ENCODE measurements at places on chromosomes 11 and 22.

DNA sequence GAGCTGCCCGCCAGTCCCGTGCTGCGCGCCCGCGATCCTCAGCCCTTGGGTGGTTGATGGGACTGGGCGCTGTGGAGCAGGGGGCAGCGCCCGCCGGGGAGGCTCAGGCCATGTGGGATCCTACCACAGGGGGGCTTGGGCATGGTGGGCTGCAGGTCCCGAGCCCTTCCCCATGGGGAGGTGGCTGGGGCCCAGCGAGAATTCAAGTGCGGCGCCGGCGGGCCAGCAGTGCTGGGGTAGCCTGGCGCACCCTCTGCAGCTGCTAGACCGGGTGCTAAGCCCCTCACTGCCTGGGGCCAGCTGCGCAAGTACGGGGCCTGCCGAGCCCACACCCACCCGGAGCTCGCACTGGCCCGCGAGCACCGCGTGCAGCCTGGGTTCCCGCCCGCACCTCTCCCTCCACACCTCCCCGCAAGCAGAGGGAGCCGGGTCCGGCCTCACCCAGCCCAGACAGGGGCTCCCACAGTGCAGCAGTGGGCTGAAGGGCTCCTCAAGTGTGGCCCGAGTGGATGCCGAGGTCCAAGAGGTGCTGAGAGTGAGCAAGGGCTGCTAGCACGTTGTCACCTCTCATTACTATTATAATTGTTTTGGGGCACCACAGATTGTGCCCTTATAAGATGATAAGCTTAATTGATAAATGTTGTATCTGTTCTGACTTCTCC lies 333.2 kb downstream of the CASP12 start:
- no peak for DNase-seq

DNA sequence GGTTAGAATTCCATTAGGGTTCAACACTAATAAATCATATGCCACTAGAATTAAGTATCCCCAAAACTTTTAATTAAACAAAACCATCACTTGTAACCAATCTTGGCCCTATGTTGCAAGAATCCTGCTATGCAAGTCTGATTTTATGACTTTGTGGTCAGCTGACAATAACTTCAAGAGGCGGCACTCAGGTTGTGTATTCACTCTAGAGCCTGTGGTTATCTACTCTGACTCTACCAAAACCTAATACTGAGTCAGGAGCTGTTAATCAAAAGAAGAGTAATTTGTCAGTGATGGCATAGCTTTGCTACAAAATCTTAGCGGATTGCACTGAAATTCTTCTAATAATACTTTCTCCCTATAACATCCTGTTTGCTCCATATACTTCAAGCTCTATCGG lies 253.7 kb downstream of the AASDHPPT start:
- DNase-seq, result no peak

GRCh38 chr11:67780056-67780455 lies 105.6 kb upstream of the ALDH3B2 start:
- DNase-seq, result no peak

DNA sequence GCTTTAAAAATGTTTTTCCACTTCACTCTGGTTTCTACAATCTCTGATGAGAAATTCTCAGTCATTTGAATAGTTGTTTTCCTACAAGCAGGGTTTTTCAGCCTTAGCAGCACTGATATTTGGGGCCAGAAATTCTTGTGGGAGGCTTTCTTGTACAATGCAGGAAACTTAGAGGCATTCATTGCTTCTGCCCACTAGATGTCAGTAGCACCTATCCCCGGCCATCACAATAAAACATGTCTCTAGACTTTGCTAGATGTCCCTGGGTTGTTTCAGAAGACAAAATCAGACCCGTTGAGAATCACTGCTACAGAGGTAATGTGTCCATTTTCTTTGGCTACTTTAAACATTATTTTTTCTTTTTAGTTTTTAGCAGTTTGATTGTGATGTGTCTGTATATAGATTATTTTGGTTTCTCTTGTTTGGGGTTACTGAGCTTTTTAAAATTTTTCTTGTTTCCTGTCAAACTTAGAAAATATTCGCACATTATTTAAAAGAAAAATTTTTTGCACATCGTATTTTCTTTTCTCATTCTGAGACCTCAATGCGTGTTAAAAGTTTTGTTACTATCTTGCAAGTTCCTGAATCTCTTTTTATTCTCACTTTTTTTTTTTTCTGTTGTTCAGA lies 60.8 kb upstream of the CCDC179 start:
- no peak for DNase-seq

DNA sequence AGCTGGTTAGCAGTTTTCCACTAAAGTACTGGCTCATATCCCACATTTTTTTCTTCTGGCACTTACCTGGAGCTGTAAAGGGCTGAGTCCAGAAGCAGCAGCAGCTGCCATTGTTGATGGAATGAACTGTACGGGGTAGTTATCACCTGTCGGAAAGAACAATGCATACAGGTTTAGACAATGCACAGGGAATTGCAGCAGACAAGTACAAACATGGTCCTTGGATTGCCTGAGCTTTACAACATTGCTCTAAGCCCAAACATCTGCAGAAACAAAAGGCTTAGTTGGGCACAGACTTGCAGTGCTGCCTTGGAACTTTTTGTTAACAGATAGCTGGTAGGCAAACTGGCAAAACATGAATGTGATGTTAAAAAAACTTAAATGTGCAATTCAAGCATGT lies 258.8 kb downstream of the SOX6 start:
- no peak for DNase-seq

GRCh38 chr11:40388097-40388818 lies 1071.2 kb downstream of the LRRC4C start:
- DNase-seq, result no peak

DNA sequence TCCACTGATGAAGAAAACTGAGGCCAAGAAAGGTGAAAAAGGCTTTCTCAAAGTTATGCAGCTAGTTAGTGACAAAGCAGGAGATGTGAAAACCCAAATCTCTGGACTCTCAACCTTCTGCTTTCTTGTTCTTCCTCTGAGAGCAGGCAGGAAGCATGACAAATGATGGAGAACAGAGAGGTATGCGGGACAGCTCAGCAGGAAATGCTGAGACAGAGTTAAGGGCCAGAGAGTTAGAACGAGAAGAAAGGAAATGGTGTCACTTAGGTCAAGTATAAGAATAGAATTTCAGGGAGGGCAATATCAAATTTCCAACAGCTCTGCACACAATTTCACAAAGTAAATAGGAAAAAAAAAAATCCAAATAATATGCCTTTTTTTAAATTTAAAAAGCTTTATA lies 67.6 kb upstream of the ARHGAP42 start:
- no peak for DNase-seq

DNA sequence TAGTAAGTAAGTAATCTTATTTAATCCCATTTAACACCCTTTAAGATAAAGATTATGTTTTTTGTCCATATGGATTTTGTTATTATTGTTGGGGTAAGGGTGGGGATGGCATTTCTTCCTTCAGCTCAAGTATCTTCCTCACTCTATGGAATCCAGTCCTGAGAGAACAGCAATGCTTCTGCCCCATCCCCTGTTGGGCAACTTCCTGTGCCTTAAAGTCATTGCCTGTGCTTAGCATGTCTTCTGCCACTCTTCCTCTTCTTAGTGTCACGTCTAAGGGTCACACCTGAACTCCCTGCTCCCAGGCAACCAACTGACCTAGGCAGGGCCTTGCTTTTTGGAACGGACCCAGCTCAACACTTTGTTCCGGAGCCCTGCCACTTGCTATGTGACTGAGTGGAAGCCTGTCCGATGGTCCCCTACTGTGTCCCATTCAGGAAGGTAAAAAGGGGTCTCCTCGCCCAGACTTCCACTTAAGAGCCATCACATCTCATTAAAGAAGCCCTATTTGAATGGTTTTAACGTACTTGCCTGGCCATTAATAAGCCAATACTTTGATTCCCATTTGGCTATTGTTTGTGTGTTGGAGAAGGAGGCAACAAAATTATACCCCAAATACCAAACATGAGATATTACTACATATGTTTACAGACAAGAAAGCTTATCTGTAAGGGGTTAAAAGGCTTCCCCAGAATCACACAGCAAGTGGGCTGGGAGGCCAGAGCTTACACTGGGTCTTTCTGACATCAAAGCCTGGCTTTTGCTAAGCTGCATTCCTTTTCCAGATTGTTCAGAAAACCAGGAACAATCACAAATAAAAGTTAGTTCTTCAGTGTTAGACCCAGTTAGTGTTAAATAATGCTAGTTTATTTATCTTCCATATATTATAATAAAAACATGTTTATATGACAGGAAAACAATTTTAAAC lies 59.2 kb downstream of the RAB38 start:
- no peak for DNase-seq

- DNase-seq, result no peak
Observed at GRCh38 chr11:108959105-108959761, 294.4 kb downstream of the DDX10 start.

GRCh38 chr11:65418431-65418680 lies 4.2 kb upstream of the NEAT1 start:
- DNase-seq, result no peak

- DNase-seq, result no peak
Observed at GRCh38 chr22:50698546-50698945, 25.9 kb downstream of the SHANK3 start.

DNA sequence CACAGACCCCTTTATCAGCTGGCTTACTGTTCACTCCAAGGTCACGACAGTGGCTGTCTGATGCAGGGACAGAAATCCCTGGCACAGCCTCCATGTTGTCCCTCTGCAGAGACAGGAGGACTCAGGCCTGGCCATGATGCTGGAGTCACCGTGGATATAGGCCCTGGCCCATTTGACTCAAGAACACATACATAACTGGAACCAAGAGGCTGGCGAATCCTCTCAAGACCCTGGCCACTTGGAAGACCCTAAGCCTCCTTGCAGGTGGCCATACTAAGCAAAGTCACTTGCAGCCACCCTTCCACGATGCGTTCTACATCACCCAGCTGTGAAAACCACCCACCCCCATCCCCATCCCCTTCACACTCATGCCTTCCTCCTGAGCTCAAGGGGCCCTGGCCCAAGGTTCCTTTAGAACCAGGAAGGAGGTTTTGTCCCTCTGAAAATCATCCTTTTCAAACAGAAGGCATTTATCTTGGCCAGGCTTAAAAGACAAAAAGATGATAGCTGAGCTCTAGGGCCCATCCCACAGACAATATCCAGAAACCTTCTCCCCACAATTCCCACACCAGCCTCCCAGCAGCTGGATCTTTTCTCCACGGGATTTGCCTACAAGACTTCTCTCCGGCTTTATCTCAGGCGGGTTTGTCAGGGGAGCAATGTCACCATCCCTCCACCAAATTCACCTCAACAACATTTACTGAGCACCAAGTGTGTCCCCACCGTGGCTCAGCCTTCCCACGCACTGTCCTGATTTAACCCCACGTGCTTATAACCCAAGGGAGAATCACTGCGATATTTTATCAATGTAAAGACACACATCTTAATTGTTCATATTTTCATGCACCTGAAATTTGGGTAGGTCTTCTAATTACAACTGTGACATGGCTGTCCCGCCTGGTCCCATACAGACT lies 123.4 kb upstream of the SERPIND1 start:
- DNase-seq, result no peak

GRCh38 chr11:58471892-58472291 lies 29.9 kb upstream of the OR5B12 start:
- DNase-seq, result no peak

- no peak for DNase-seq
Observed at GRCh38 chr11:63920126-63920938, 3.4 kb upstream of the RCOR2 start.

GRCh38 chr11:16082095-16083055 lies 274.0 kb downstream of the SOX6 start:
- no peak for DNase-seq

DNA sequence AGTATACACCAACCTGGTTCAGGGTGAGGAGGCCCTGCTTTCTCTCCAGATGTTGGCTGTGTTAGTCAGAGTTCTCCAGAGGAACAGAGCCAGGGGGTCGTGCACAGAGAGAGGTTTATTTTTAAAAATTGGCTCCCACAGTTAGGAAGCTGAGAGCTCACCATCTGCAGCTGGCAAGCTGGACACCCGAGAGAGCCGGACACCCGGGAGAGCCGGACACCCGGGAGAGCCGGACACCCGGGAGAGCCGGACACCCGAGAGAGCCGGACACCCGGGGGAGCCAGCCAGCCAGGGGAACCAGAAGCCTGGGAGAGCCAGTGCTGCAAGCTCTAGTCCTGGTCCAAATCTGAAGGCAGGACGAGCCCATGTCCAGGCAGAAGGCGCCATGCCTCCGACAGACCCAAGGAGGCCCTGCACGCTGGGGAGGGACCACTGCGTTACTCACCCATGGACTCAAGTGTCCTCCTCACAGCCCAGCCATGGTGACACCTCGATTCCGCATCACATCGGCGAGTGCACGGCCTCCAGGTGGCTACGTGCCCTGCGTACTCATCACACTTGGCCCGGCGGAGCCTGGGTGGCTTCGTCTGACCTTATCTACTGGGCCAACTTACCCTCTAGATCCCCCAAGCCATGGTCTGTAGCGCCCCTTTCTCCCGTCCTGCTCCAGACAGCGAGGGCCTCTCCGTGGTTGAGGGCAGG lies 99.0 kb downstream of the BRD1 start:
- DNase-seq, result no peak

DNA sequence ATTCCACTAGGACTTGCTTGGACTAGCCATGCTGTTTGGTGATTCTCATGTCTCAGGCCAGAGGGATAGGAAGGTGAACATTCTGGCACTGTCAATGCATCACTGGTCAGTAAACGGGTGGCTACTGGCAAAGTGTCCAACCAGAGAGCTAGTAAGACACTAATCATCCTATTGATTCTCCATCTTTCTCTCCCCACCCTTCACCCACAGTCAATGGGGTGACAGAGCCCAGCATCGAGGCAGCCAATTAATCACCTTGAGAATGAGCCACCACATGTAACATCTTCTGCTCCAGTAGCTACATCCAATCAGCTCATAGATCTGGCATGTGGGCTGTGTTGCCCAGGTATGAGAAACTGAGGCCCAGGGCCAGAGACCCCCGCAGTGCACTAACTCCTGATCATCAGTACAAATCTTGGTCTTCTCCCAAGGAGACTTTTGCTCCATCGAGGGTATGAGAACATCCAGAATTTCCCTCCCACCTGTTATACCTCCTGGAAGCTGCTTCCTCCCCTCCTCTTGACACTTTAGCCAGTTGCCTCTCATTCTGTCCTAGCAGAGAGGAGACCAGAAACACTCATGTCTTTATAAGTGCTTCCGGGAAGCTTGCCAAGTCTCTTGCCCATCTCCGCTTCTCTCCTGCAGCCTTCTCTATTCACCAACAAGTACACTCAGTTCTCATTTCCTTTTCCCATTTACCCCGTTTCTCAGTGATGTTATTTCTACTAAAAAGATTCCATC lies 17.0 kb downstream of the HTR3A start:
- DNase-seq, result no peak

GRCh38 chr11:95653099-95653498 lies 136.5 kb downstream of the FAM76B start:
- no peak for DNase-seq

DNA sequence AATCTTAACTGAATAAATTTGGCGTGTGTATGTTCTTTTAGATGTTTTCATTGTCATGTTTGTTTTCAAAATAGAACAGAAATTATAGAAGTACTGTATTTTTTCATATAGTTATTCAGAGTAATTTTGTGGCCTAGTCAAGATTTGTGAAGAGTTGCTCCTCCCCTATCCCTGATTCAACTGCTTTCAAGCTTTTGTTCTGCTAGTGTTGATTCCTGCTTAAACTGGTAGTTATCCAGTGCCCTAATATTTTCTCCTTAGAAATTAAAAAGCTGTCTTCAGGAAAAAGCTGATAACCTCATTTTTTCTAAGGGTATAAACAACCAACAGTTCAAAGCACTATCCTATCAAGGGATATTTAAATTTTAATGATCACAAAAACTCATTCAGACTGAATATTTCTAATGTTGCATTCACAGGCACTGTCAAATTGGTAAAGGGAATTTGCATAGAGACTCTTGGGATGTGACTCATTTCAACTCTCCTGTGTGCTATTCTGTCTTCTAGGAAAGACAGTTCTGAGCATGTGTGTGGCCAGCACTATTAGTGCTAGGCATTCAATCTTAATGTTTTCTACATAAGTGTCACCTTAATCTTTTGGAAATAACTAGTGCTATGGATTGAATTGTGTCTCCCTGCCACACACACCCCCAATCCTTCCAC lies 1776.0 kb downstream of the LRRC4C start:
- DNase-seq, result no peak
